Esophagus muscularis mucosa (tissue), 4 donors: ENCODE measurements at places on chromosomes 5 and 9. TPM values are rescaled to one million over a fixed set of nuclear protein-coding genes. Genes with fewer than 3 reads are reported as not detected.

GRCh38 chr5:170552621-170553115, 48.8 kb downstream of the KCNIP1 start:
- peaks cover 25% of the 10 kb centered on the region for H3K4me1 ChIP-seq
- DNase-seq, result no peak
- peaks cover 3% of the 10 kb centered on the region for H3K27me3 ChIP-seq
- no peak overlapping the region for H3K27ac ChIP-seq
- no peak overlapping the region for H3K4me3 ChIP-seq
- H3K36me3 ChIP-seq, result no peaks in the 10 kb centered on the region

DNA sequence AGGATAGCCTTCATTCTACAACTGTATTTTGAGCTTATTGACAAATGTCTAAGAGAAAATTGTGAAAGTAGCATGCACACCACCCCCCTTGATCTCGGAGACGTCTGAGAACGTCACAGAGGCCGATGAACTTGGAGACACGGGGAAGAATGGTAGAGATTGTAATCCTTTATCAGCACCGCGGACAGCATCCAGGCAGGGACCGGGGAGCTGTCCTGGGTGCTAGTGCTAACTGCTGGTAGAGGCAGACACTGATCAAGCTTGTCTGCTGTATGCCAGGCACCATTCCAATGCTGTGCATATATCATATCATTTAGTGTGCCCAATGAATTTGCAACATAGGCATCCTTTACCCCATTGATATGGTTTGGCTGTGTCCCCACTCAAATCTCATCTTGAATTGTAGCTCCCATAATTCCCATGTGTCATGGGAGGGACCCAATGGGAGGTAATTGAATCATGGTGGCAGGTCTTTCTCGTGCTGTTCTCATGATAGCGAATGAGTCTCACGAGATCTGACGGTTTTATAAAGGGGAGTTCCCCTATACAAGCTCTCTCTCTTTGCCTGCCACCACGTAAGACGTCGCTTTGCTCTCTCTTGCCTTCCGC, 98.8 kb downstream of the LHX2 start:
- no peaks in the 10 kb centered on the region for H3K27me3 ChIP-seq
- no peak for DNase-seq
- H3K27ac ChIP-seq, result no peak overlapping the region
- H3K36me3 ChIP-seq, result no peaks in the 10 kb centered on the region
- no peaks in the 10 kb centered on the region for H3K4me1 ChIP-seq

DNA sequence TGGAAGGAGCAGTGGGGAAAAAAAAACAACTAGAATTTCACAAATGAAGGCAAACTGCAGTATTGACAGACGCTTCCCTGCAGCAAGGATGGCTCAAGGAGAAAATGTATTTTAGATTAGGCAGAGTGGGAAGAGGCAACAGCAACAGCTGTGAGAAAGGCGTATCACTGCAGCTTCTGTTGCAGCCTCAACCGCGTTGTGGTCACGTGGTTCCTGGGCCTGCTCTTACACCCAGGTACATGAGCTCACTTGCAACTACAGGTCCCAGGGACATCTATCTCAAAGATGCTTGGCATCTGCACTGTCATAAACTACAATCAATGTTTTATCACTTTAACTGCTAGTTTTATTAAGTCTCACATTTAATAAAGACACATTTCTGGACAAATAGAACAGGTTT, 36.0 kb upstream of the GOLM1 start:
- H3K27me3 ChIP-seq, result no peaks in the 10 kb centered on the region
- no peak overlapping the region for H3K27ac ChIP-seq
- no peaks in the 10 kb centered on the region for H3K36me3 ChIP-seq
- H3K4me1 ChIP-seq, result no peaks in the 10 kb centered on the region

DNA sequence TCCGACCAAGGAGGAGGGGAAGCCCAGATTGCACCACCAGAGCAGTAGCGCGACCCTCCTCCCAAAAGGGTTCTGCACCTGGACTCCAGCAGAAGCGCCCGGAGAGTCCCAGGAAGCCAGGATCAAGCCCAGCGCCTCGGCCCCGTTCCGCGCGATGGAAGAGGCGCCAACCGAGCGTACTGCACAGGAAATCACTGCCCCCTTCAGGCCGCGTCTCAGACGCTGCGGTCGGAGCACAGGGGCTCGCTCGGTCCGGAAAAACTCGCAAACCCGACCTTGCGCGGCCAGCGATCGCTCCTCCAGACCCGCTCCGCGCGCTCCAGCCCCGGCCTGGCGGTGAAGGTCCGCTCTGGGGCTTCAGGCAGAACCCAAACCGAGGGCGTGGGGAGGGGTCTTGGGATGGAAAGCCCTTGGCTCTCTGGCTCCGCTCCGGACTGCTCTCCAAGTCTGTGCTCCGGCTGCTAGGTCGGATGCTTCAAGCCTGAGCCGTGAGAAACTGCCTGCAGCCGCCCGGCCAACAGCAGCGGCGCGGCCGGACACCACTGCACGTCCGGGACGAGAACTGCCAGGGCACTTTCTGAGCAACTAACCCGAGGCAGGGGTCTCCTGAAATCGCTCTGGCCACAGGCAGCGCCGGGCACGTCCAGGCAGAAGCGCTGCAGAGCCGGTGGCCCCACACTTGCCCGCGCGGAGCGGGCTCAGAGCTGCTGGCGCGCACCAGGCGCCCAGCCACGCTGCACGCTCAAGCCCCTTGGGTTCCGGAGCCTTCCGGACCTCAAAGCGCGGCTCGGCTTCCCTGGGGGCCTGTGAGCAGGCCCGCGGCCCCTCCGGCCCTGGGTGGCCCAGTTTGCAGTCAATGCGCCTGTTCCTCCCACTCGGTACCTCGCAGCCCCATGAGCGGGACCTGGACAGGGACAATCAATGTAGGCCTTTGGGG, 1.3 kb downstream of the GABBR2 start:
- no peak for DNase-seq
- no peaks in the 10 kb centered on the region for H3K36me3 ChIP-seq
- H3K4me1 ChIP-seq, result peaks cover 29% of the 10 kb centered on the region
- H3K27ac ChIP-seq, result no peak overlapping the region
- H3K27me3 ChIP-seq, result peaks cover 29% of the 10 kb centered on the region
- H3K4me3 ChIP-seq, result no peak overlapping the region

- DNase-seq, result no peak
- peaks cover 13% of the 10 kb centered on the region for H3K36me3 ChIP-seq
- H3K27ac ChIP-seq, result no peak overlapping the region
- H3K27me3 ChIP-seq, result no peaks in the 10 kb centered on the region
- H3K4me3 ChIP-seq, result no peak overlapping the region
These were observed 15.6 kb downstream of the FBXO4 start for GRCh38 chr5:41940641-41941040.

- H3K4me3 ChIP-seq, result no peak overlapping the region
- H3K27me3 ChIP-seq, result no peaks in the 10 kb centered on the region
- H3K27ac ChIP-seq, result no peak overlapping the region
- peaks cover 36% of the 10 kb centered on the region for H3K36me3 ChIP-seq
These were observed 8.5 kb upstream of the TMEM268 start for GRCh38 chr9:114602620-114603019.

GRCh38 chr5:150052956-150053712, 33.2 kb downstream of the CSF1R start:
- H3K36me3 ChIP-seq, result peaks cover 80% of the 10 kb centered on the region
- H3K4me3 ChIP-seq, result no peak overlapping the region
- H3K27me3 ChIP-seq, result no peaks in the 10 kb centered on the region
- no peak overlapping the region for H3K27ac ChIP-seq

DNA sequence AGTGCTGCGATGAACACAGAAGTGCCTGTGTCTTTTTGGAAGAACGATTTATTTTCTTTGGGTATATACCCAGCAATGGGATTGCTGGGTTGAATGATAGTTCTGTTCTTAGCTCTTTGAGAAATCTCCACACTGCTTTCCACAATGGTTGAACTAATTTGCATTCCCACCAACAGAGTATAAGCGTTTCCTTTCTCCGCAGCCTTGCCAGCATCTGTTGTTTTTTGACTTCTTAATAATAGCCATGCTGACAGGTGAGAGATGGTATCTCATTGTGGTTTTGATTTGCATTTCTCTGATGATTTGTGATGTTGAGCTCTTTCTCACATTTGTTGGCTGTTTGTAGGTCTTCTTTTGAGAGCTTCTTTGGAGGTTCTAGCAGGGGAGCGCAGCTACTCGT, 134.6 kb downstream of the TENT4A start:
- H3K27ac ChIP-seq, result no peak overlapping the region
- no peaks in the 10 kb centered on the region for H3K36me3 ChIP-seq
- no peak for DNase-seq
- no peaks in the 10 kb centered on the region for H3K27me3 ChIP-seq
- no peak overlapping the region for H3K4me3 ChIP-seq

DNA sequence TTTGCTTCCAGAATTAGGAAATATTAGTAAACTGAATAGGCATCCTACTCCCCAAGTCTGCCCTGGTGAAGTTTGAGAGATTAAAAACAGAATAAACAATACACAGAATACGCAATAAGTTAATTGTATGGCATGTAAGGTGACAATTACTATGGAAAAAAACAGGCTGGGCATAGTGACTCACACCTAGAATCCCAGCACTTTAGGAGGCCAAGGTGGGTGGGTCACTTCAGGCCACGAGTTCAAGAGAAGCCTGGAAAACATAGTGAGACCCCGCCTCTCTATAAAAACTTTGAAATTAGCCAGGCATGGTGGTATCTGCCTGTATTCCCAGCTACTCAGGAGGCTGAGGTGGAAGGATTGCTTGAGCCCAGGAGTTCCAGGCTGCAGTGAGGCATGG, 64.2 kb upstream of the SUSD1 start:
- H3K36me3 ChIP-seq, result no peaks in the 10 kb centered on the region
- H3K4me3 ChIP-seq, result no peak overlapping the region
- H3K4me1 ChIP-seq, result no peaks in the 10 kb centered on the region
- no peak overlapping the region for H3K27ac ChIP-seq
- H3K27me3 ChIP-seq, result no peaks in the 10 kb centered on the region
- no peak for DNase-seq

DNA sequence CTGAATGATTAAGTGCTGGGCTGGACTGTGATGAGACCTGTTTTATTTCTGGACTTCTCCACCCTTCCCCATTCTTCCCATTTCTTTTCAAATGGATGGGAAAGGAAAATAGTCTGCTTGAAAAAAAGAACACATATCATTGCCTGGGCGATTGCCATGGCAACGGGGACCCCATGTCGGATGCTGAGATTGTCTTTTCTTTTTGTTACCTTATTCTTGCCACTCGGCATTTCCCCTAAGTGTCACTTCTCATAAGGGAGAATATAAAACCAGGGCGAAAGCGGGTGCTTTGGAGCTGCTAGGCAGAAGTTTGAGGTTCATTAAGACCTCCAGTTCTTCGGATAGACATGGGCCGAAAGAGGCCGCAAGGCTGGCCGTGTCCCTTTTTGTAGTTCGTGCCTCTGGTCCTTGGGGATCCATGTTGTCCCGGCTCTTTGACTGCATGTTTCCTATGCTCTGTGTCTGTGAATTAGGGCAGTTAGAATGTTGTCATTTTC, 763 bp downstream of the FGD3 start:
- no peak for DNase-seq
- no peaks in the 10 kb centered on the region for H3K36me3 ChIP-seq
- peak overlapping the region; percentile 53 for H3K4me3 ChIP-seq
- peaks cover 7% of the 10 kb centered on the region for H3K4me1 ChIP-seq
- H3K27me3 ChIP-seq, result no peaks in the 10 kb centered on the region
- no peak overlapping the region for H3K27ac ChIP-seq

KCNMB1 gene
- total RNA-seq, result 81.0 TPM

FOXD4L6 gene
- not detected for total RNA-seq

IRGM gene
- total RNA-seq, result not detected

FOXI1 gene
- total RNA-seq, result not detected

HAVCR1 gene
- not detected for total RNA-seq

ANKDD1B gene
- not detected for total RNA-seq

DMRT2 gene
- total RNA-seq, result 0.58 TPM
